Karpas-422 (cell line): ENCODE measurements at places on chromosomes 7 and 10. TPM values are rescaled to one million over a fixed set of nuclear protein-coding genes. Genes with fewer than 3 reads are reported as not detected.

- no peak for DNase-seq
Measured at GRCh38 chr10:73655990-73656298, at the start of gene SYNPO2L. Gene SYNPO2L (minus strand): TSS chr10:73656029. CDS start chr10:73655922, 107 bp downstream.

GRCh38 chr10:50593523-50594376, 30.0 kb downstream of the SGMS1 start:
- no peak for DNase-seq

GRCh38 chr10:132653721-132654120, 116.1 kb downstream of the INPP5A start:
- no peak for DNase-seq

- DNase-seq: no peak
Measured at GRCh38 chr10:18194634-18195033, 54.4 kb downstream of the CACNB2 start.

- peak; percentile 43 for DNase-seq
Measured at GRCh38 chr10:84548869-84549268, 220.5 kb downstream of the CCSER2 start.

GRCh38 chr10:129097776-129098330, 369.2 kb upstream of the MGMT start:
- DNase-seq: no peak

GRCh38 chr7:110940756-110941155, 150.2 kb upstream of the LRRN3 start:
- no peak for DNase-seq

DNA sequence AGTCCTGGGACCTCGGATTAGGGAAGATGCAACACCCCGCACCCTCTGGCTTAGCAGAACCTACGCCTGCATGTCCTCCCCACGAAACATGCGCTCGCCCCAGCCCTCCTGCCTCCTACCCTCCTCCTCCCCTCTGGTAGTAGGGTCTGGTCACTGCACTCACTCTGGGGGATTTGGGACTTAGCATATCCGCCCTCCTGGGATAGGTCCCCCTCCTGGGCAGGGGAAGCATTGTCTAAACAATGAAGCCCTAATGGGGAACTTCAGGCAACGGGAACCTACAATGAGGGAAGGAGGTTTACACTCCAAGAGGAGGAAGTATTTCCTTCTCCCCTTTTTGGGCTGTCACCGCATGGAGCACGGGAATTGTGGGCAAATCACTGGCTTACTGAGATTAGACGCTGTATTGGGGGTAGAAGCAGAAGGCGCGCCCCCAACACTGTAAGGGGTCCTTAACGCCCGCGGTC, 892 bp downstream of the CRHR2 start:
- DNase-seq: no peak

GRCh38 chr7:158109364-158110033, 478.1 kb downstream of the PTPRN2 start:
- DNase-seq: no peak

GRCh38 chr10:128680116-128680515, 553.9 kb upstream of the MKI67 start:
- DNase-seq: no peak

PLPP4 gene
- 6.7 and 9.7 TPM in 2 replicates for total RNA-seq

C7orf57 gene
- total RNA-seq: not detected in 2 replicates

FBXL13 gene
- 4.2 and 5.0 TPM in 2 replicates for total RNA-seq

FAM221A gene
- total RNA-seq: 4.5 and 14.0 TPM in 2 replicates

CC2D2B gene
- total RNA-seq: 0.30 TPM in 1 of 2 replicates, not detected in the other
